Central memory CD4-positive, alpha-beta T cell (primary cell): ENCODE measurements at places on chromosomes 16 and 17.

DNA sequence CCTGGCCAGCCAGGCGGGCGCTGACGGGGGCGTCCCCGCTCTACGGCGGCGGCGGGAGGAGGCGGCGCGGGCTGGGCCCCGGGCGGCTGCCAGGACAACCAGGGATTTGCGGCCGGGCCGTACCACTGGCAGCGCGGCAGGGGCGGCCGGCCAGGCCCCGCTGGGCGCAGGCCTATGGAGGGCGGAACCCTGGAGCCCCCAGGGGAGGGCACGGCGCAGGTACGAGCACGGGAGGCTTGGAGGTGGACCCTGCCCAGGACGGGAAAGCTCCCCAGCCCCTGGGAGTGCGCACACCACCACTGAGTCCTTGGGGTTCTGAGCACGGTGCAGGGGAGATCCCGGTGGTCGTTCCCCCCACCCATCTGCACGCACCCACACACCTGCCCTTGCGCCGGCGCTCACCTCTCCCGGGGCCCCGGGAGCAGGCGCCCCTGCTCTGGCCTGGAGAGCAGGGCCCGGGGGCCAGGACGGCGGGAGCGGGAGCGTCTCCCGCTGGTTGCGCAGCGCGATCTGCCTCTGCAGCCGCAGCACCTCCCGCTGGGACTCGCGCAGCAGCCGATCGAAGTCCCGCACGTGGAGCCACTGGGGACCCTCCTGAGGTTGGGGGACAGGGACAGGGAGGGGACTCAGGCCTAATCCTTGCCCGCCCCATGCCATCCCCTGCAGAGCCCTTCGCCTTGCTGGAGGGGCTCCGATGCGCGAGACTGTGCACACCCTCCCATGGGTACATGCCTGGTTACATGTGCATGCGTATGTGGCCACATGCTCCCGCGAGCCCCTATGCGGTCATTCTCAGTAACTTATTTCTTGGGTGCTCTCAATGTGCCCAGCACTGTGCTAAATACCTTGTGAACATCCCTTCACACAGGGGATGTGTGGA, 3.9 kb downstream of the TSPOAP1 start:
- DNase-seq = no peak

GRCh38 chr17:75998327-75998795, 2.3 kb upstream of the CDK3 start:
- DNase-seq = no peak

- no peak for DNase-seq
Measured at GRCh38 chr17:55710410-55710809, 12.3 kb downstream of the TMEM100 start.

DNA sequence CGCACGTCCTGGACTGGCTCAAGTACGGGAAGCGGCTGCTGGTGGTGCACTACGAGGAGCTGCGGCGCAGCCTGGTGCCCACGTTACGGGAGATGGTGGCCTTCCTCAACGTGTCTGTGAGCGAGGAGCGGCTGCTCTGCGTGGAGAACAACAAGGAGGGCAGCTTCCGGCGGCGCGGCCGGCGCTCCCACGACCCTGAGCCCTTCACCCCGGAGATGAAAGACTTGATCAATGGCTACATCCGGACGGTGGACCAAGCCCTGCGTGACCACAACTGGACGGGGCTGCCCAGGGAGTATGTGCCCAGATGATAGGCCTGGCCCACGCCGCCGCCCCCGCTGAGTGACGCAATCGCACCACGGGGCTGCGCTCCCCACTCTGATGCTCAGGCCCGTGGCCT, 50.2 kb downstream of the WSCD1 start:
- DNase-seq = no peak

DNA sequence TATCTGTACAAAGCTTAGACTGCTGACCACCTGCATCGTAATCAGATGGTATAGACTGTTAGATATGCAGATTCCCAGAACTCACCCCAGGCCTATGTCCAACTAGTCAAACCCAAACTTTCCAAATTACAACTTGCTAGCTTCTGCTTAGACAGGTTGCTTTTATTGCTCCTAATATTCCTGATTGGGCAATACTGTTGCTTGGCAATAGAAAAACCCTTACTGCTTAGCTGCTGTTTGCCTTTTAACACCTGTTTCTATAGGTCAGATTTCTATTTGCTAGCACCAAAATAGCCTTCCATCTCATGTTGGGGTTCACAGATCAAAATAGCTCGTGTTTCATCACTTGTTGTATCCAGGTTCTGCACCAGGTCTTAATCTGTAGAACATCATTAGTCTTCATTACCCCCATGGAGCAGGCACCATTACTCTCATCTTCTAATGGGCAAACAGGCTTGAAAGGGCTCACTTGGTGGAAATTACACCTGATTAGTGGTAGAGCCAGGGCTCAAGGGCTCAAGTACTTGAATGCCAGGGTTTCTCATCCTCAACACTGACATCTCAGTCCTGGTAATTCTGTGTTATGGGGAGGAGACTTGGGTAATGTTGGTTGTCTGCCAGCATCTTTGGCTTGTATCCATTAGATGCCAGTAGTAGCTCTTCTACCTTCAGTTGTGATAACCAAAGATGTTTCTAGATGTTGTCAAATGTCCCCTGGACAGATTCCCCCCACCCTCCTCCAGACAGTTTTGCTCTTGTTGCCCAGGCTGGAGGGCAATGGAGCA, 2.7 kb downstream of the ZP2 start:
- no peak for DNase-seq

- DNase-seq = no peak
Measured at GRCh38 chr16:72389791-72390190, 217.8 kb upstream of the PMFBP1 start.

DNA sequence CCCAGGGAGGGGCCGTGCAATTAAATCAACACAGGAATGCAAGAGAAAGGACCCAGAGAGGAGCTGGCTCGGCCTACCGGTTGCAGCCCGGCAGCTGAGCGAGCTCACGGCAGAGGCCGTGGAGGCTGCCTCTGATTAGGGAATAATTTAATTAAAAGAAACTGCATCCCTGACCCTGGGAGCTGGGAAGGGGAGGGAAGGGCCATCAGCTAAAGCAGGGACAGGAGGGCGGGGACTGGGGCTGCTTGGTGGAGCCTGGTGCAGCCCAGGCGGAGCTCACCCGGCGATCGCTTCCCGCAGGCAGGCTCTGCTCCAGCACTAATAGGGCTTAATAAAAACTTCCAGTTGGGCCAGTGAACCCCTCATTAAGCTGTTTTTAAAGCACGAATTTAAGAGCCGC, 43.4 kb downstream of the LMF1 start:
- no peak for DNase-seq

GRCh38 chr17:27513849-27514248, 57.6 kb downstream of the KSR1 start:
- no peak for DNase-seq

DNA sequence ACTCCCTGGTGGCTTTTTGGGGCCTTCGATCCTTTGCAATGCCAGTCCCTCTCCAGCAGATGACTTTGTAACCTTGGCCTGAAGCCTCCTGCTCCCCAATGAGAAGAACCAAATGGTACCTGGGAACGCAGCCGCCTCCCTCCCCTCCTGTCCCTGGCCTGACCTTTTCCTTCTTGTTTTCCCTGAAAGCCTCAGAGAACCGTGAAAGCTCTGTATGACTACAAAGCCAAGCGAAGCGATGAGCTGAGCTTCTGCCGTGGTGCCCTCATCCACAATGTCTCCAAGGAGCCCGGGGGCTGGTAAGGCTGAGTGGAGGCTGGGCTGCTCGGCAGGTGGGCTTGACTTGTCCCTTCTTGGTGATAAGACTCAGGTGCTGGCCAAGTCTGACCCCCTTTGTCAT, 88.0 kb downstream of the SDR42E1 start:
- no peak for DNase-seq

DNA sequence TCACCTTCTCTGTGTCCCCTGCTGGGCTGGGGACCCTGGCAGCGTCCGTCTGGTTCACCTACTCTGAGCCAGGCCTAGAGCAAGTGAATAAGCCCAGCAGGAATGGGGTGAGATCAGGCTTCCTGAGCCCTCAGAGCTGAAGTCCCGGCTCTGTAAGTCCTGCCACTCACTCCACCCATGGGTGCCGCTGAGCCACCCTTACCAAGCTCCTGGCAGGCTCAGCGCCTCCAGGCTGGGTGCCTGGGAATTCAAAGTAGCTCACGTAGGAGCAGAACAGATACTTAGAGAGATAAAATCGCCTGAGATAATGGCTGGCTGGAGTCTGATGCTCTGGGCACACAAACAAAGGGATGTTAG, 9.8 kb upstream of the LASP1NB start:
- no peak for DNase-seq

DNA sequence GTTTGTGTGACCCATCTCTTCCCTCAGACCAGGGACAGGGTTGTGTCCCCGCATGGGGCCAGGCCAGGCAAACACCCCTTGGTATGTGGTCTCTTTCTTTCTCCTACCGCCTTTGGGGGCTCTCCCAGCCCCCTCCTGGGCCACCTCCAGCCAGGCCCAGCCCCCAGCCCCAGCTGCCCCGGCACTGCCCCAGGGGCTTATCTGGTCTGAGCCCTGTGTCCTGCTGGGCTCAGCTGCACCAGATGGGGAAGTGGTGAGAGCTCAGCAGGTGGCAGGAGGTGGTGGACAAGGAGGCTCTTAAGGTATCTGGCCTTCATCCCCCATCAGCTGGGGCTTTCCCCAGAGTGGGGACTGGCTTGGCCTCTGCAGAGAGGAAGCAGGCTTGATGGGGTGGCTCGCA, 8.7 kb downstream of the ADAM11 start:
- no peak for DNase-seq

DNA sequence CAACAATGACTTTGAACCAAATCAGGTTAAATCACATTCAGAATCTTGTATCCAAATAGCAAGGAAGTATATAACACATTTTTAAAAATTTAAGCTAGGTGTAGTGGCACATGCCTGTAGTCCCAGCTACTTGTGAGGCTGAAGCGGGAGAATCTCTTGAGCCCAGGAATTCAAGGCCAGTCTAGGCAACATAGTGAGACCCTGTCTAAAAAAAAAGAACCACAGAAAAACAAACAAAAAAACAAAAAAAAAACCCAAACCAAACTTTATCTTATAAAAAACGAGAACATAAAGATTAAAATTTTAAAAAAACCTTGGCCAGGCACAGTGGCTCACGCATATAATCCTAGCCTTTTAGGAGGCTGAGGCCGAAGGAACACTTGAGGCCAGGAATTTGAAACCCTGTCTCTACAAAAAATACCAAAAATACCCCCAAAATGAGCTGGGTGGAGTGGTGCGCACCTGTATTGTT, 11.6 kb downstream of the SUPT4H1 start:
- DNase-seq = no peak

GRCh38 chr16:89561142-89561883, 831 bp downstream of the RPL13 start:
- no peak for DNase-seq

DNA sequence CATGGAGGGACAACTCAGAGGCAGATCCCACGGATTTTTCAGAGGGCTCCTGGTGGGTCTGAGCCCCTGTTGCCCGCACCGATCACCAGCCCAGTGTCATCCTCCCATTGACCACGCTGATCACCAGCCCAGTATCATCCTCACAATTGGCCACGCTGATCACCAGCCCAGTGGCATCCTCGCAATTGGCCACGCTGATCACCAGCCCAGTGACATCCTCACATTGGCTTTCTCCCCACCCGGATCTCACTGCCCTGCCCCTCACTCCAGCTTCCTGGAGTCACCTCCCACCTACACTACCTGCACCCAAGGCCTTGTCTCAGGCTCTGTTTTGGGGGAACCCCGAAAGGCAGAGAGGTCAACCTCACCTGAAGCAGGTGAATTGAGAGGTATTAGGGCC, 358.2 kb upstream of the TNRC6C start:
- no peak for DNase-seq

DNA sequence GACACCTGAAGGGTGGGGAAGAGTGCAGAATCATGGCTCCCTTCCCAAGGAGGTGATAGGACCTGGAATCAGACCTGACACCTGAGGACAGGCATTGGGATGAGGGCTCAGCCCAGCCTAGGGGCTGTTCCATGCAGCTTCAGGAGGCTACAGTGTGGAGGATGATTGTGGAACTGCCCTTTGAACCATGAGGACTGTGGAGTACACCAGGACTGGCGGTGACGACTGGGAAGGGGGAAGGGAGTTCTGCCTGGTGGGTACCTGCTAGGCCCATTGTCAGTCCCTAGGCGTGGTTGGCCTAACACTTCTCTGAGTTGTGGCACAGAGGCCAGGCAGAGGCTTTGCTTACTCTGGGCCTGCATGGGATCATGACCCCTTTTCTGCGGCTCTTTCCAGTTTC, 76.1 kb downstream of the MPRIP start:
- no peak for DNase-seq

DNA sequence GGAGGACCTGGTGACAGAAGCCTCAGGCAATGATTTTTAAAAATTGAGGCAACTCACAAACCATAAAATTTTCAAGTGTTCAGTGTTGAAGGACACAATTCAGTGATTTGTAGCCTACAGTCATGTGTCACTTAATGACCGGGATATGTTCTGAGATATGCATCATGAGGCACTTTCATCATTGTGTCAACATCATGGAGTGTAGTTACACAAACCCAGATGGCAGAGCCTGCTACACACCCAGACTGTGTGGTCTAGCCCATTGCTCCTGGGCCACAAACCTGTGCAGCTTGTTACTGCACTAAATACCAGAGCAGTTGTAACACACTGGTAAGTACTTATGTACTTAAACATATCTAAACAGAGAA, 1.6 kb downstream of the PRSS41 start:
- no peak for DNase-seq

DNA sequence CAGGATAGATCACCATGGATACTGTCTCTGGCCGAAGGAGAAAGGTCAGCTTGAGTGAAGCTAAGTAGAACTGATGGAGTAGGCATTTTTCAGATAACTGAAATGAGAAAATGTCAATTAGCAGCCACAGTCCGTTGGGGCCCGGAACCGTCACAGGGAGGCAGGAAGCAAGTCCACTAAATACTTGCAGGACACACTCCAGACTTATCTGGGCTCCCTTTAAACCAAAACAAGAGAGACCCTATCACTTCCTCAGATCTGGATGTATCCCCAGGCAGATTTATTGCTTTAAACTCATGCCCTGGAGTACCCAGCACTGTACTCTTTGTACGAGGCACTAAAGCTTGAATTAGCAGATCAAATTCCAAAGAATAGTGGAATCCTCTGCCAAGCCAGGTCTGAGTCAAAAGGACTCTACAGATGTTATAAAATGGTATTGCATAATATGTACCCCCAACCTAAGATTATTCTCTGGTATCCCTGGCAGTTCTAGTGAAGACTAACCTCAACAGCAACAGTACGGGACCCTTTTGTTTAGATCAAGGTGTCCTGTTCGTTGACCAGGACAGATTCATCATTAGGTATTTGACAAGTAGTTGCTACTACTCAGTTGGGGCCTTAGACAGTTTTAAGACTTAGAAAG, 8.1 kb downstream of the ZP2 start:
- DNase-seq = no peak
